ENCODE measurements at places on chromosomes 6 and 20. TPM values are rescaled to one million over a fixed set of nuclear protein-coding genes. Genes with fewer than 3 reads are reported as not detected.

GRCh38 chr20:49030954-49031619 is 15.0 kb upstream of the CSE1L start:
- no peak for DNase-seq

The PTCHD4 gene
- 1.6 TPM for total RNA-seq

The PARD6B gene
- 37.5 TPM for total RNA-seq

The LGSN gene
- 0.18 TPM for total RNA-seq

The OR2W1 gene
- not detected for total RNA-seq

DNA sequence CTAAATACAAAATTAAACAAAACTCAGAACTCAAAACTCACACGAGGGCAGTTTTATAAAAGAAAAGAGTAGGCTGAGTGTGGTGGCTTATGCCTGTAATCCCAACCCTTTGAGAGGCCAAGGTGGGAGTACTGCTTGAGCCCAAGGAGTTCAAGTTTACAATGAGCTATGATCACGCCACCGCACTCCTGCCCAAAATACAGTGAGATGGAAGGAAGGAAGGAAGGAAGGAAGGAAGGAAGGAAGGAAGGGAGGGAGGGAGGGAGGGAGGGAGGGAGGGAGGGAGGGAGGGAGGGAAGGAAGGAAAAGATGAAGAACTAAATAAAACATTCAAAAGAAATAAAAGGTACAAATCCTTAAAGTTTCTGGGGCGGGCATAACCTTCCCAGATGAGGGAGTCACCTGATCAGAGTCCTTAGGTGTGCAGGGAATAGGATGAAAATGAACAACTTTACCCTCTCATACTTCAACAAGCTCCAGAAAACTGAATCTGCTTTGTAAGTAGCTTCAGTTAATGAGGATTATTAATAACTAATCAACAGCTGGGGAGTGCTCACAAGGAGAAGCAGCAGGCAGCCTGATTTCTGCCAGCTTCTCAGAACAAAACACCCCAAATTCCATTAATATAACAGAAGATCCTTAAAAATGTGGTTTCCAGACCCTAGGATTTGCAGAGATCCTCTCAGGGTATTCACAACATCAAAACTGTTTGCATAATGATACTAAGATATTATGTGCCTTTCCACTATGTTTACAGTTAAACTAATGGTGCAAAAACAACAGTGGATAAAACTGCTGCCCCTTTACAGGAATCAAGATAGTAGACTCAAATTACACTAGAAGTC is 21.8 kb downstream of the LMBRD1 start:
- no peak for DNase-seq

DNA sequence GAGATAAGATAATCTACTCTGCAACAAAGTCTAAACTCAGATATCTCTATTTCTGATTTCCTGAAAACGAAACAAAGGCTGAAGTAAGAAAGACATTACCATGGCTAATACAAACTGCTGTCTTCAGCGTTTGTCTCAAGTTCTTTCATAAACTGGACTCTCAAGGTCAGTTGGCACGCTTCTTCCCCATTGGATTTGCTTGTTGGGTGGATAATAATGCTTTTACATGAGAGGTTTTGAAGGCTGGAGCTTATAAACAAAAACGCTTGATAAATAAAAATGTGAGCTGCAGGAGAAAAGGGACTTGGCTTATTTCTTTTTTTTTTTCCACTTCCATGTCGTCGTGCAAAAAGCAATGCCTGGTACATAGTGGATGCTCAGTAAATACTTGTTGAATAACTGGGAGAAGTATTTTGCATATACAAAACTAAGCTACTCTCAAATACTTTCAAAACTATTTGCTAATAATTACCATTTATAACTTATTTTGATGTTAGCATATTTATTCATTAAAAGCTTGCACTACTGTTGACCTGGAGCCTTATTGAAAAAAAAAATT is 65.7 kb upstream of the EEF1A1 start:
- DNase-seq: no peak

DNA sequence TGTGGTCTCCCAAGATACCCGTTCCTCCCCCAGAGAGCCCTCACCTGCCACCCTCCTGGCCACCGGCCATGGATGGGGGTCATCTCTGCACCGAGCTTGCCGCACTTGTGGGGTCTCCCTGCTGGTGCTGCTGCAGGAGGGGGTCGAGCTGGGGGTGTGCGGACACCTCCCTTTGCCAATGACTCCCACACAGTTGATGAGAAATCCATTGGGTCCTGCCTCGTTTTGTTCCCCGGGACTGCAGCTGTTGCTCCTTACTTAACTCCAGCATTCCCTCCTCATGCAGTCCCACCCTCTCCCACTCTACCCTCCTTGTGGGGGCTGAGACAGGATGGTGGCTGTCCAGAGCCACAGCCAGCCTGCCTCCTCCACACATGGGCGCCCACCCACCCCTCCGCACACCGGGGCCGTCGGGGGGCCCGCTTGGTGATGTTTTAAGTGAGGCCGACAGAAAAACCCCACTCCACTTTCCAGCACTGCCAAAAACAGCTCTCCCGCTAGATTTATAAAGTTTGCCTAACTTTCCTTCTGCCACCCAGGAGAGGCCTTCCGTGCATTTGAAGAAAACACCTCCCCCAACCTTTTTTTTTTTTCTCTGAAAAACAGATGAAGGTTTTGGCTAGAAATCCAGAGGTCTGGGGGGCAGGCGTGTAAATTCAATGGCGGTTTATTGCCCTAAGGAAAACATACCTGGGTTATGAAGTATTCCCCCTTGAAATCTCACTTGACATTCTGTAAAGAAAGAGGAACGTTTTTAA is 53.5 kb upstream of the APCDD1L start:
- DNase-seq: peak; percentile 6

DNA sequence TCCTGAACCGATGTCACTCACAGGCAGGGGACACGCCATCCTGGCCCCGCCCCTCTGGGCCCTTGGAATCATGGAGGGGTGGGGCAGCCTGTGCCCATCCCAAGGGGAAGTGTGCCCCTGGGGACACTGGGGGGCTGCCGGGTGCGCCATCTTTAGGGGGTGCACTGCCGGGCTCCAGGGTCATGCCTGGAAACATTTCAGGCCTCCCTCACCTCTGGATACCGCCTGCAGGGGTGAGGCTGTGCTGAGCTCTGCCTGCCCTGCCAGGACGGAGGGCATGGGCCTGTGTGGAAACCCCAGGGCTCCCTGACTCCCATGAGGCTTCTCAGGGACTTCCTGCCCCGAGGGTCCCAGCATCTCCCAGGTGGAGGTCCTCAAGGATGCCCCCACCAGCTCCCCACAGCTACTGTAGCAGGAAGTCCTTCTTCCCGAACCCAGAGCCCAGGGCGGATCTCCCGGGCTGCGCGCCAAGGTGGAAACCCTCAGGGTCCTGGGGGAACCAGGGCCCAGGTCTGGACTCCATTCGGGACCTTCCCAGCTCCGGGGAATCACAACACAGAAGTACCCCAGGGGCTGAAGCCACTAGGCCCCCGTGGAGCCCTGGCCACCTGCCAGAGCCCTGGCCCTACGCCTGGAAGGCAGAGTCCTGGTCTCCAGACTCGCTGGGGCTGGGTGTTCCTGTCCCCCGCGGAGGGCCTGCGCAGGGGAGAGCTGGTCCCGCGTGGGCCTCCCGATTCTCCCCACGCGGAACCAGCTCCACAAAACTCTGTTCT is 15.6 kb downstream of the CHRNA4 start:
- no peak for DNase-seq

The HSPA1L gene
- total RNA-seq: 1.9 TPM

DNA sequence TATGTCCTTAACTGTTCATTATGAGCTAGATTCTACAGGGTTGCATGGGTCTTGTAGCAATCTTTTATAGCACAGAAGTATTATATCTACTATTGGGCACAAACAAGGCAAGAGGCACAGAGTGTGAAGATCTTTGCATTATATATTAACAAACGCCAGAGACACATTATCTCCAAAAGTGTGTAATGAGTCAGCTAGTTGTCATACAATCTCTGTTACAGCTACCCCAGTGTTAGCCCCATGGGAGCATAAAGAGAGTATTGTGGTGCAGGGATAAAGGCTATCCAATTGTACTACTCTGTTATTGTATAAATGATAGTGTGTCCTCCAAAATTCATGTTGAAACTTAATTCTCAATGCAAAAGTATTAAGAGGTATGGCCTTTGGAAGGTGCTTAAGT is 148.4 kb upstream of the RIMS1 start:
- DNase-seq: no peak

DNA sequence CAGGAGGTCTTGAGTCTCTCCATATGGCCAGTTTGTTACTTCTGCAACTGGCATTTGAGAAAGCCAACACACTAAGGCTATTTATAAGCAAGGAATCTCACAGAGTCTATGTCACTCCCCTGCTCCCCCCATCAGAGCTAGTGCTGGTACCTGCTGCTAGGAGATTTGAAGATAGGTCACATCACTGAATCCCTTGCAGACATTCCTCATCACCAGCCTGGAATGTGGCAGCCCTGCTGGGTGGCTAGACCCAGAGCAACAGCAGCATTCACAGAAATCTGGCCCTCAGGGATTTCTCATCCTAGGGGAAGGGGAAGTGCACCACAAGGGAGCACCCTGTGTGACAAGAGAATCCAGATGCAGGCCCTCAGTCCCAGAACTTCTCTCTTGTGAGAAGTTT is 672.1 kb downstream of the HACE1 start:
- DNase-seq: no peak

DNA sequence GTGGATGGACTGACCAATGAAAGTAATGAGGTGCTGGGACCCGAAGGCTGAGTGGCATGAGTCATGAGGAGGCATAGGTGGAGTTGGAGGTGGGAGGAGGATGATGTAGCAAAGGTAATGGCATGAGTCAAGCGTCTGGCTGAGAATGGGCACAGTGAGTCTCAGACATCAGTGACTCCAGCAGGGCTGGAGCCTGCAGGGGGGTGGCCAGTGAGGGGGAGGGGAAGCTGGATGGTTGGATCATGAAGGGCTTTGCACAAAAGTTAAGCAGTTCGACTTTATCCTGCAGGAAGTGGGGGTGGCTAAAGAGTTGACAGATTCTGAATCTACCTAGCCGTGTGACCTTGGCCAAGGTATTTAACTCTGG is 99.0 kb upstream of the IYD start:
- DNase-seq: no peak
